Tibial nerve (tissue), 4 donors: ENCODE measurements at places on chromosomes 12 and 14.

DNA sequence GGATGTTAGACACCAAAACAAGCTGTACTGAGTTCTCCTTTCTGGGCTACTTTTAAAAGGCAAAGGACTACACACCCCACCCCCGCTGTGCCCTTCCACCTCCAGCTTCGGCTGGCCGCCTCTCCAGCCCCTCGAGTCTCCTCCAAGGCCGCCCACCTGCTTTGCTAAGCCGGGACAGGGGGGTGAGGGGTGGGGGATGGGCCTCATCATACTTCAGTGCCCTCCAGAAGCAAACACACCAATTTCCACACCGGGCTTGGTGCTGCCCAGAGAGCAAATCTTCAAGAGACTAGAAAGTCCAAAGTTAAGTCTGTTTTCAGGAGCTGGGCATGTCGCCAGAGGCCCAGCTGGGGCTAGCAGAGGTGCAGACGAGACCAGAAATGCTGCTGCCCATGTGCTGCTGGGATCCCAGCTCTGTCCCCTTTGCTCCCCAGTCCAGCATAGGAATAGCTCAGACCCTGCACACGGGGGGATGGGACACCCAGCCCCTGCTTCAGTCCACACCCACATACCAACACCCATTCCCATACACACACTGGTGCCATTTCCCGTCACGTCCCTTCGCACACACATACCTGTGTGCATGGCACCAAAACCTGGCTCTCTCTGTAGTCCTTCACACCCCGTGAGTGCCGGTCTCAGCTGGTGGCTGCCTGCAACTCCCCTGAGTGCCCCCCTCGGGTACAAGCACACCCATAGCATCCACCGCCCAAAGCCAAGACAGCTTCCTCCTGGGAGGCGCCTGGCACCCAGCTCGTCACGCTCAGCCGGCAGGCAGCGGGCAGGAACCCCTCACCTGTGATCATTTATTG is 1.0 kb downstream of the SLC6A12 start:
- peaks cover 14% of the 10 kb centered on the region for H3K4me1 ChIP-seq
- H3K36me3 ChIP-seq: no peaks in the 10 kb centered on the region
- DNase-seq: no peak
- peak overlapping the region; percentile 33 for H3K27ac ChIP-seq

GRCh38 chr12:62692884-62693283 is 226.3 kb downstream of the MON2 start:
- DNase-seq: no peak
- H3K36me3 ChIP-seq: no peaks in the 10 kb centered on the region
- H3K27me3 ChIP-seq: no peaks in the 10 kb centered on the region
- H3K4me1 ChIP-seq: no peaks in the 10 kb centered on the region
- no peak overlapping the region for H3K4me3 ChIP-seq

DNA sequence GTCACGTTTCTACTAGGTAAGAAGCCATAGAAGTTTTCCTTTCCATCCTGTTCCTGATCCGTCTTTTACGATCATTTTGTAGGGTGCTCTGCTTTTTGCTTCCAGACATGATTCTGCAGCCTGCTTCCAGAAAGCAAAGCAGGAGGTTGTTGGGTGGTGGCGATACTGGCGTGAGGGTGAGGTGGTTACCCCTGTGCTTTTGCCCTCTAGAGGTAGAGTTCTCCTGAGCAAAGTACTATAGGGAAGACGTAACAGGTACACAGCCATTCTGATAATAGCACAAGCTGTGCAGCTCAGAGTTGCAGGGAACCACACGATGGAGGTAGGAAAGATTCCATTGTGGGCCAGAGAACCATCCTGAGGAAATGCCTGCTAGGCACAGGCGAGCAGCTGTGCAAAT is 186.0 kb downstream of the PAH start:
- no peaks in the 10 kb centered on the region for H3K27me3 ChIP-seq
- H3K27ac ChIP-seq: no peak overlapping the region
- no peak overlapping the region for H3K4me3 ChIP-seq
- no peaks in the 10 kb centered on the region for H3K36me3 ChIP-seq

- no peak for DNase-seq
- H3K27ac ChIP-seq: no peak overlapping the region
- no peak overlapping the region for H3K4me3 ChIP-seq
- H3K36me3 ChIP-seq: peaks cover 21% of the 10 kb centered on the region
- H3K4me1 ChIP-seq: no peaks in the 10 kb centered on the region
- H3K27me3 ChIP-seq: no peaks in the 10 kb centered on the region
These were observed 18.0 kb upstream of the ATF1 start for GRCh38 chr12:50745861-50746260.

DNA sequence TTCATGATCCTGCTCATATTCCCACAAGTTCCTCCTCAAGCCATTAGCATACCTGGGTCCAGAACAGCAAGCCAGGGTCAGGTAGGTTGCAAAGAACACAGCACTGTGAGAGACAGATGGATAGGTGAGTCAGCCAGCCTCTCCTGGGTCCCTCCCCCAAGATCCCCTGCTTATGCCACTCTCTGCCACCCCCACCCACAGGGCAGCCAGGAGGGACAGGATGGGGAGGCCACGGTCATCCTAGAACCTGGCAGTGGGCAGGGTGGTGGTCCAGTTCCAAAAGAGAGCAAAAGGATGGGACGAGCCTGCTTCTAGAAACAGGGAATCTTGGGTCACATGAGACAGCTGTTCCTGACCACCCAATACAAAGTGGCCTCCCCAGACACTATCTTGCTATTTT is 12.7 kb downstream of the FAIM2 start:
- H3K4me1 ChIP-seq: no peaks in the 10 kb centered on the region
- no peak overlapping the region for H3K27ac ChIP-seq
- H3K27me3 ChIP-seq: no peaks in the 10 kb centered on the region
- no peak overlapping the region for H3K4me3 ChIP-seq
- no peaks in the 10 kb centered on the region for H3K36me3 ChIP-seq

DNA sequence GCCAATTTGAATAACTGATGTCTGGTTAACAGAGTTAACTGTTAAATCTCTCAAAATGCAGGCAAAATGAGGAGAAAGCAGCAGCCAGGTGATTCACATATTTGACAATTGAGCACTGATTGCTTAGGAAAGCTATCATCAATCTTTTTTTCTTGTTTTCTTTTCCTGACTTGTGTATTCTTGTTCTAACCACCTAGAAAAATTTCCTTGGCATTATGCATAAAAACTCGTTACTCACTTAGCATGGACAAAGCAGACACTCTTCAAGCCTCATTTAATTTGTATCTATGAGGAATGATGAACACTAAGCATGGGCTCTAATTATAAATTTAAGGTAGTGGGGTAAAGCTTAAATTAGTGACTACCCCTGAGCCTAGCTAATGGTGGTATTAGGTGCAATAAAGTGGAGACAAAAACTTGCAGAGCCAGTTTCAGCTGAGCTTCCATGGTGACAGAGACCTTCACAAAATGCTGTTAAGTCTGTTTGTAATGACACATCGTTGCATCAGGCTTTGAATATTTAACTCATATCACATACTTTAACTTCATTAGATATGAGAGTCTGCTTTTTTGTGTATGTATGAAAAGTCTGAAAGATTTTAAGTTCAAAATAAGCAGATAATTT is 52.0 kb downstream of the RASSF9 start:
- H3K27ac ChIP-seq: no peak overlapping the region
- no peaks in the 10 kb centered on the region for H3K36me3 ChIP-seq
- no peaks in the 10 kb centered on the region for H3K4me1 ChIP-seq
- no peaks in the 10 kb centered on the region for H3K27me3 ChIP-seq
- no peak for DNase-seq

- DNase-seq: no peak
- no peak overlapping the region for H3K4me3 ChIP-seq
- H3K36me3 ChIP-seq: no peaks in the 10 kb centered on the region
- H3K27me3 ChIP-seq: no peaks in the 10 kb centered on the region
- peaks cover 64% of the 10 kb centered on the region for H3K4me1 ChIP-seq
These were observed 37.6 kb downstream of the WNK1 start for GRCh38 chr12:789852-790563.

DNA sequence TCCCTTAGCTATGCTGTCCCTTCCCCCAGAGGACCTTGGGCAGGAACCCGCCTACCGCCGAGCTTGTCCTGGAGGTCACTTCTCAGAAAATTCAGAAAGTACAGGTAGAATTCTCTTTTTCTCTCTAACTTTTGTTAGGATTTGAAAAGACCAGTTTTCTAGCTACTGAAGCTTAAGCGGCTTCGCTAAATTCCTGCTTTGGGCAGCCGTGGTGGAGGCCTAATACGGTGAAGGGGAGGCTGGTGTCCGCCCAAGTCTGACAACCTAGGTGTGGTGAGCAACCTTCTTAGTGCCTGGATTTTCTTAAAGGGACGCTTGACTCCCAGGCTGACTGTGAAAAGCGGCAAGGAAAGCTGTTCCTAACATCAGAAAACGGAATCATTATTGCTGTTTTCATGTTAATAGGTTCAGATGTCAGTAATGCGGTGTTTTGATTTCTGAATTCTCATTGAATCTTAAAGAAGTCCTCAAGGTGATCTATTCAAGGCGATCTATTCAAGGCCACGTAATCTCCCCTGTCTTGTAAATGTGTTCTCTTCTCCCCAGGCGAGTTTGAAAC is 835 bp downstream of the FGD4 start:
- H3K36me3 ChIP-seq: no peaks in the 10 kb centered on the region
- no peaks in the 10 kb centered on the region for H3K4me1 ChIP-seq
- no peaks in the 10 kb centered on the region for H3K27me3 ChIP-seq
- peak overlapping the region; percentile 66 for H3K4me3 ChIP-seq
- peak overlapping the region; percentile 88 for H3K27ac ChIP-seq

- H3K4me3 ChIP-seq: no peak overlapping the region
- no peak for DNase-seq
- H3K27ac ChIP-seq: peak overlapping the region; percentile 27
- peaks cover 5% of the 10 kb centered on the region for H3K4me1 ChIP-seq
- no peaks in the 10 kb centered on the region for H3K27me3 ChIP-seq
- H3K36me3 ChIP-seq: no peaks in the 10 kb centered on the region
These were observed 14.1 kb downstream of the GPX2 start for GRCh38 chr14:64928239-64929013.

DNA sequence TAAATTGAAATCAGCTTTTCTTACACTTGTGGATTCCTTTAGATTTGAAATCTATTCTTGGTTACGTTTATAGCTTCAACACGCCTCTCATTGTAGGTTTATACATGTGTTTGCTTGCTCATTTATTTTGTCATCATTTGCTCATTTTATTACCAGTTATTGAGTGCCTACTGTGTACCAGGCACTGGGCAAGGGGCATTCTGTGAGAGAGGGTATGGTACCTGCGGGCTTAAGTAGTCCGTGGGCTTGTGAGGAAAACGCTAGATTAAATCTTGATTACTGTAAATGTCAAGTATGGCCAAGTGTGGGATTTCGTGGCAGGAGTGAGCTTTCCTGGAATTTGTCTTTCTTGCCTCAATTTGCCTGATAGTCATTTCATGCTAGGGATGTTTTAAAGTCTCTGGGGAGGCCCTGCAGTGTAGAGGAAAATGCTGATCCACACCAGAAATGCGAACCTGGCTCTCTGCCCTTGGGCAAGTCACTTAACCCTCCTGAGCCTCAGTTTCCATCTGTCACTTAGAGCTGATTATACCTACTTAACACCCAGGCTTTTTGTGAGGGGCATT is 92.7 kb downstream of the CACNA1C start:
- no peak for DNase-seq
- no peak overlapping the region for H3K4me3 ChIP-seq
- H3K27ac ChIP-seq: no peak overlapping the region
- H3K4me1 ChIP-seq: no peaks in the 10 kb centered on the region
- H3K36me3 ChIP-seq: no peaks in the 10 kb centered on the region
- H3K27me3 ChIP-seq: no peaks in the 10 kb centered on the region

GRCh38 chr12:21852251-21852650 is 77.7 kb upstream of the KCNJ8 start:
- H3K36me3 ChIP-seq: no peaks in the 10 kb centered on the region
- DNase-seq: no peak
- no peak overlapping the region for H3K4me3 ChIP-seq
- H3K27me3 ChIP-seq: no peaks in the 10 kb centered on the region
- H3K27ac ChIP-seq: no peak overlapping the region

- no peaks in the 10 kb centered on the region for H3K27me3 ChIP-seq
- peaks cover 57% of the 10 kb centered on the region for H3K4me1 ChIP-seq
- no peak for DNase-seq
- no peak overlapping the region for H3K4me3 ChIP-seq
- peak overlapping the region; percentile 94 for H3K27ac ChIP-seq
- H3K36me3 ChIP-seq: no peaks in the 10 kb centered on the region
These were observed 251.5 kb downstream of the ZFP36L1 start for GRCh38 chr14:68541178-68541896.
